Ammon's horn (tissue), 1 donor: ENCODE measurements at places on chromosomes 4 and X.
A peak's percentile ranks its signal among the peaks of the same experiment; 100 is the strongest.

DNA sequence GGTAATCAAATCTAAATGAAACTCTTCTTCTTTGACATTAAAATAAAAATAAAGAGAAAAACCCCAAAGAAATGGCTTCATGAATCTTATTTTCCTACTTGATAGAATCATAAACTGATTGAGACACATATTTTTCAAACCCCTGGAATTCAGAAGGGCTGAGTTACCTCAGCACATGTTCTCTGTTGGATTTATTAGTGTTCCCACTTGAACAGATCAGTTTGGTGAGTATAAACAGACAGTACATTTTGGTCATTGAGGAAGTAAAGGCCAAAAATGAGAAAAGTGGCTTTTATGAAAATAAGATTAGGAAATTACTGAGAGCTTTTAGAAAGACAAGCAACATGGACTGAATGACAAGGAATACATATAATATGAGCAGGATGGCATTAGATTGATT, 620.4 kb downstream of the ANKRD50 start:
- DNase-seq = no peak

DNA sequence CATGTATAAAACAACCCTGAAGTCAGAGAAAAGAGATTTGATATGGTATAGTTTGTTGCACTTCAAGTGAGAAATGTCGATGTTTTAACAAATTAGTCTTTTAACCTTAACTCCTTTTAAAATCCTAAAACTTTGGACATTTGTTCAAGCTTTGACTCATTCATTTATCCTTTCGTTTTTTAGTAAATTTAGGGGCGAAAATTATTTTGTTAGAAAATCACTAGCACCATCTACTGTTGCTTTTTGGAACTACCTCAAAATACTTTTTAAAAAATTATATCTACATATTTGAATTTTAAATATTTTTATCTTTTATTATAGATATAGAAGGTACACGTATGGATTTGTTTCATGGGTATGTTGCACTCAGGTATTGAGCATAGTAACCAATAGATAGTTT, 165.1 kb upstream of the POF1B start:
- no peak for DNase-seq

DNA sequence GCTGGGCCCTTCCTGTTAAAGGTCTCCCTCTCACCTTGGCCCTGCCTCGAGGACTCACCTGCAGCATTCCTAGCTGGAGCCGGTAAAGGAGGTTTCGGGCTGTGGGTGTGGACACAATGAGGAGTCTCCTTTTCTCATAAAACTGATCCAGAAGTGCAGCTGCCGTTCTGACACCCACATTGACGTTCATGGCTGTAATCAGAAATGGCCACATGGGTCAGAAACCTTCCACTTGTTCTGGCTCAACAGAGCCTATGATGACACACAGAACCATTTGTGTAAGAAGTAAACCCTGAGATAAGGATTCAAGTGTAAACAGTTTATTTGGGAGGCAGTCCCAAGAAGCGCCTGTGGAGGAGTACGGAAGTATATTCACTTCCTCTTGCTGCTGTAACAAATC, 63.8 kb downstream of the SRPX start:
- no peak for DNase-seq

DNA sequence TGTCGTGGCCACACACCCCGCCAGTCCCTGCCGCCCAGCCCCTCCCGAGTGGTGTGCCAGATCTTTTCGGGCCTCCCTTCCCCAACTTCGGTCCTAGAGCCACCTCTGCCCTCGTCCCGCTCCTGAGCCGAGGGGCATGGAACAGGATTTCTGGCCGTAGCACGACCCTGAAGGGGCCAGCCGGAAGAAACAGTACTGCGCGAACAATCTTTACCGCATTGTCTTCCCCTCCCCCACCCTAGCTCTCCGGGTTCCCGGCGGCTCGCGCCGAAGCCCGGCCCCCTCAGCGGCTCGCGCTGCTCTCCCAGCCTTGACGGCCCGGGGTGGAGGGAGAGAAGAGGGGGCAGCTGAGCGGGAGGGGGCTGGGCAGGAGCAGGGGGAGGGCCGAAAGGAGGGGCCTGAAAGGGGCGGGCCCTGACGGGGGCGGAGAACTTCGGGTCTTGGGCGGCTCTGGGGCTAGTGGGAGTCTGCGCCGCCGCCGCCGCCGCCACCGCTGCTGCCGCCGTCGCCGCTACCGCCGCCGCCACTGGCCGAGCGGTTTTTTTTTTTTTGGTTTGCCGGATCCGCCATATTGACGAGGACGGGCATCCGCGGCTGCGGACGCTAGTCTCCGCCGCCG, at the start of gene USP9X:
Gene USP9X, plus strand, starts transcription at position 553 of the 619 bp plus-strand sequence. CDS start 38,184 bp downstream, outside the sequence.
- peak; percentile 88 for DNase-seq

- no peak for DNase-seq
Observed at GRCh38 chr4:147633113-147633512, 15.9 kb downstream of the TMEM184C start.

GRCh38 chrX:141175786-141176185, 1.1 kb downstream of the LDOC1 start:
- peak; percentile 1 for DNase-seq

DNA sequence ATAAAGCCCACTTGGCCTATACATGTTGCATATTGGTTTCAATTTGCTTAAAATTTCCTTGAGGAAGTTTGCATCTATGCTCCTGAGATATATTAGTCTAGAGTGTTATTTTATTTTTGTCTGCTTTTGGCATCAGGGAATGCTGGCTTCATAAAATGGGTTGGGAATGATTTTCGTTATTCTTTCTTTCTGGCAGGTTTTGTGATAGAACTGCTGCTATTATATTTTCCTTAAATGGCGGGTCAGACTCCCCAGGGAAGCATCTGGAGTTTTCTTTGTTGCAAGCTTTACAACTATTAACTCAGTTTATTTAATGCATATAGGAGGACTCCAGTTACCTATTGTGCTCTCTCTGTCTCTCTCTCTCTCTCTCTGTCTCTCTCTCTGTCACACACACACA, 82.0 kb upstream of the WDR17 start:
- DNase-seq = no peak

- no peak for DNase-seq
Observed at GRCh38 chr4:55931833-55932232, 16.9 kb upstream of the CEP135 start.
